IPS-NIHi11 (cell line): ENCODE measurements at places on chromosomes 3 and 15.

GRCh38 chr3:45870099-45870498 lies 16.2 kb upstream of the CCR9 start:
- DNase-seq: no peak

GRCh38 chr15:62545467-62546227 lies 380.6 kb upstream of the C2CD4B start:
- DNase-seq: no peak

DNA sequence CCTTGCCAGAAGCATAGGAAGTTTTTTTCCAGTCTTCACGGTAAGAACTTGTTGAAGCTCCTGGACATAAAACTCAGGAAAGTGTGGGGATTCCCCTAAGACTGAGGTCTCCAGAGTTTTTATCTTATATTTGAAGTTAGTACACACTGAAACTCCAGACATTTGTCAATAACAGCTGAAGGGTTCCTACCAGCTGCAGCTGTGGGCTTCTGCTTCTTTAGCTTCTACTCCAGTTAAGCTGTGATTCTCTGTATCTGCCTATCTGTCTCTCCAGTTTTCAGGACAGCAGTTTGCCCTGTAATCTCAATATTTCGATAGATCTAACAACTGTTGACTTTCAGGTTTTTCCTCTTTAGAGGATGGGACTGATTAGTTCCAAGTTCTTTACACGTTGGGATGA lies 966.0 kb upstream of the SEMA6D start:
- no peak for DNase-seq

- DNase-seq: no peak
Observed at GRCh38 chr3:191919491-191920026, 458.6 kb downstream of the PYDC2 start.

GRCh38 chr3:129890891-129891290 lies 2.6 kb downstream of the TMCC1 start:
- no peak for DNase-seq

- DNase-seq: no peak
Observed at GRCh38 chr3:194741916-194742315, 56.2 kb downstream of the FAM43A start.

DNA sequence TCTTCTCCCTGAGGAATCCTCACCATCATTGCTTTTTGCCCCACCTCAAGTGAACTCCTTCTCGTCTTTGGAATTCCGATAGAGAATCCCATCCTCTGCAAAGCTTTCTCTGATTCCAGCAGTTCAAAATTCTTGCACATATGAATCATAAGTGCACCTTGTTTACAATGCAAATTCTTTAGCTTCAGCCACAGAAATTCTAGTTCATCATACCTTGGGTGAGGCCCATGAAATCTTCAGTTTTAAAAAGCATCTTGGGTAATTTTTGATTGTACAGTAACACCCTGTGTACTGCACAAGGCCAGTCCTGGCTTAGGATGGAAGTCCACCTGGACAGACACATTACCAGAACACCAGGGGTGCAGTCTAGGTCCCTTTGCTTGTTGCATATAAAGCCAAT lies 30.8 kb downstream of the MDFIC2 start:
- no peak for DNase-seq

- no peak for DNase-seq
Observed at GRCh38 chr3:50665081-50665840, 9.5 kb upstream of the DOCK3 start.

DNA sequence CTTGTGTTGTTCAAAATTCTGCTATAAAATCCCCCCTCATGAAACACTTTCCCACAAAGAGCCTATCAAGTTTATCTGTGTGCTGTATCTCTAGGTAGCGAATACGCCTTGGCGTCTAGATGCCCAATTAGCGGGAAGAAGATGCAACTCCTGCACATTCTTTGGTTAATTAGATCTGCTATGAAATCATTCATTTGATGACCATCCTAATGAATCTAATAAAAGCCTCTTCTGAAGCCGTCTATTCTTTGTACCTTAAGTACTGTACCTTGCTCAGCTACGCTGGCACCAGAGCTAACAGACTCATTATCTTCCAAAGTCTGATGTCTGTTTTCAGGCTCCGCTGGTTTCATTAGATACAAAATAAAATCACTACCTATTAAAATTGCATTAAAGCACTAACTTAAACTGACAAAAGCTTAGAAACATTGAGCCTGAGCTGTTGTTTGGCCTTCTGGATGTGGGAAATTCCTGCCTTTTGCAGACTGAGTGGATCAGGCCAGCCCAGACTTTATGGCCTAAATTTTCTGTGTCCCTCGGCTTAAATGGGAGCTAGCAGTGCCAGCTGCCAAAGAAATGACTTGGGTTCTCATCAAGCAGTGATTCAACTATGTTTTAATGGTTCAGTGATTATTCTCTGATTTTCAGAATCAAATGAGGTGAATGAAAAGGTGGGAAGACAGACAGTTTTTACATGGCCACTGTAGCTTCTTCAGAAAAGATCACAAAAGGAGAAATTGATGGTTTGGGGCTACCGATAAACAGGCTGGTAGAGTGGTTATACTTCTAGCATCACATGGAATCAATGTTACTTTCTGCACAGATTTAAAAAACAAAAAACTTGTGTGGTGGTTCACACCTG lies 28.4 kb upstream of the CHST2 start:
- DNase-seq: no peak
